ENCODE measurements at places on chromosomes 7 and 10.

DNA sequence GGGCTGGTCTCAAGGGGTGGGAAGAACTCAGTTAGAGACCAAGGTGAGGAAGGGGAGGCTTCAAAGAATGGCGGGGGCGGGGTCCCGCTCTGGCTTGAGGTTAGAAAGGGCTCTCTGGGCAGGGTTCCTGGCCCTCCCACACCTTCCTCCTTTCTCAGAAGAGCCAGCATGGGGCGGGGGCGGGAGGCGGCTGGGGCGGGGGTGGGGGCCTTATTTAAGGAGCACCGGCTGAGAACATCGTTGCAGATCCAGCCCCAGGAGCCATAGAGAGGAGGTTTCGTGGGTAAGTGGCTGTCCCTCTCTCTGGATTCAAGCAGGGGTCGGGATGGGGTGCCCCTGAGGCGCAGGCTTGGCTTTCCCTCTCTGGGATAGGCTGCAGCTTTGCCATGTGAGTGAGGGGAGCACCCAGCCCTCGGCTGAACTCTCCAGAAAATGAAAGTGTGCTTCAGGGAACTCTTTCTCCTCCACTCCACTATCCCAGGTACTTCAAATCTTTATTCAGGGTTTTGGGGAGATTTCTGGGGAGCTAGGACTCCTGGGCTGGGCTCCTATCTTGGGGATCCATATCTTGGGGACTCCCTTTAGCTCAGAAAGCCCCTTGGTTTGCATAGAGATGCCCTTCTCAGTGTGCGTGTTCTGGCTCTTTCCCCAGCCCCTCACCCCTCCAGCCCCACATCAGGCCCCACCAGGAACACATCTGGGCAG is 3.3 kb upstream of the CUEDC2 start:
- no peak for DNase-seq

DNA sequence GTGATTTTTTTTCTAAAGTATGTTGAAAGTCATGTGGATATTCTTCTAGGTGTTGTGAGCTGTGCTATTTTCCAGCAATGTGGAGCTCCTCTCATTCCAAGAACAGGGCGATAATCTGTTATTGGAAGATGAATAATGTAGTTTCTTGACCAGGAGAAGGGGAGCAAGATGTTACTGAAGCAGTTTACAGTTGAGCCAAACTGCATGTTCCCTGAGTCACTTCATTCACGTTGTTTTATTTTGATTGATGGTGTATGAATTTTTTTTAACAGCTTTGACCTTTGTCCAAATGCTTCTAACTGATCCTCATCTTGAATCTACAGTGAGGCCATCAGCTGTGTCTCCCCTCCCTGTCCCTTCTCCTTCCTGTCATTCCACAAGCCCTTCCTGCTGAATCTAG is 277.1 kb upstream of the KLF6 start:
- no peak for DNase-seq

DNA sequence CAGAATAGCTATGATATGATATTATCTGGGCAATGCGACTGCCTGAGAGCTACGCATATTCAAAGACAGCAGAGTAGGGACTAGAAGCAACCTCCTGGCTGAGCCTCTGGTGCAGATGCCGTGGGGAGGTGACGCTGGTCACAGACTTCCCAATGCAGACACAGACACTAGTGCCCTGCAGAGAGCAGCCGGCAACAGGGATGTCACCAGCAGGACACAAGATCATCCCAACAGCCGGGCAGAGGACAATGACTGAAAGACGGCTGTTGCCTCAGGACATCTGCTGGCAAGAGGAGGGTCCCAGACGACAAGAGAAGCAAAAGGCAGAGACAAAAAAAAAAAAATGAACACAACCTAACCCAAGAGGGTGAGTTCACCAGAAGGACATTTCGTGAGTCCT is 104.6 kb downstream of the CALN1 start:
- DNase-seq, result no peak

GRCh38 chr10:88028654-88029053 is 165.2 kb downstream of the PTEN start:
- no peak for DNase-seq

DNA sequence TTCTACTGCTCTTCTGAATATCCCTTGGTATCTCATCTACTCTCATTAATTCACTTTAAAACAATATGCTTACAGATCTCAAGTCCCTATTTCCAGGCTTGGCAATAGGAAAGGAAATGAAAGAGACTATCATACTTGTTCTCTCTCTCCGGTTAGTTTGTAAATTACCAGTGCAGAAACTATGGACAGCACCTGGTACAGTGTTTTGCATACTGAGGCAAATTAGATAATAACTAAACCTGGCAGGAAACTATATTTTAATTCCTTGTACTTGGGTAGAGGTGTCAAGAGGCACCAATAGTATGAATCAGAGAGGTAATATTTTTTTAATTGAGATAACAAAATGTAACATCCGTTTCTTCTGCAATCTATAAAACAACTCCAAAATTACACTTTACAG is 97.7 kb upstream of the TMEM196 start:
- DNase-seq, result no peak

- DNase-seq, result no peak
Measured at GRCh38 chr10:86958116-86958900, at the start of gene SNCG. TSS of gene SNCG (plus strand) at chr10:86958599. CDS start at chr10:86958698, 99 bp downstream.

- DNase-seq, result no peak
Measured at GRCh38 chr7:158941821-158942605, 85.7 kb downstream of the DYNC2I1 start.

GRCh38 chr10:88227342-88228018 is 355.6 kb downstream of the RNLS start:
- DNase-seq, result no peak

GRCh38 chr10:76436981-76437380 is 1005.6 kb downstream of the LRMDA start:
- no peak for DNase-seq

Data from MM.1S (cell line).